ENCODE measurements at places on chromosomes 7 and 10.

- DNase-seq: no peak
These were observed 5.7 kb downstream of the LDB3 start for GRCh38 chr10:86673827-86674581.

DNA sequence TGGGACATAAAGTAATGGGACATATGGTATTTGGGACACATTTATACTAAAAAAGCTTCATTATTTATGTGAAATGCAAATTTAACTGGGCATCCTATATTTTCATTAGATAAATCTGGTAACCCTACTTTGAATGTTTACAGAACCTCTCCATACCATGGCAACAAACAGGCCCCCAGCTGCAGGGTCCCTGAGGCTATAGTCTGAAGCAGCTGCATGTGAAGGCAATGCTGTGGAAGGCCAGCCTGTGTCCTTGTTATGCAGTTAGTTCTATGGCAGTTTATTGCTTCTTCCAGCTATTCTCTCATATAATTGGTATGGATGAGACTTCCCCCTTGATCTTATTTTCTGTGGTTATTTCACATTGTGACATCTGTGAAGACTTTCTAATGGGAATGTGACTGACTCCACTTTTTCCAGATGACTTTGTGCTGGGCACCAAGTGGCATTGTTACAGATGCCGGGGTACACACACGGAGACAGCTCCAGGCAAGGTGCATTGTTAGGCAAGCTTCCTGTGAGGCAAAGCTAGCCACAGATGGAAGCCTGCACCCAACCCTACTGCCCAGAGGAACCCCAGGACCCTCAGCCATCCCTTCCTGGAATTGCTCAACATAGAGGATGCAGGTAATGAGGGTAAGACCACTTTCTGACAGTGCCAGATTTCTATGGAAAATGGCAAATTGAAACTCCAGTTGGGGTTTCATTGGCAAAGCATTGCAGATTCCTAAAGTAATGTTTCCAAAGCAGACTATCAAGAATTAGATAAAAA lies 49.5 kb upstream of the ADAM12 start:
- no peak for DNase-seq

- DNase-seq: no peak
These were observed 7.7 kb upstream of the GBX1 start for GRCh38 chr7:151175047-151175792.

DNA sequence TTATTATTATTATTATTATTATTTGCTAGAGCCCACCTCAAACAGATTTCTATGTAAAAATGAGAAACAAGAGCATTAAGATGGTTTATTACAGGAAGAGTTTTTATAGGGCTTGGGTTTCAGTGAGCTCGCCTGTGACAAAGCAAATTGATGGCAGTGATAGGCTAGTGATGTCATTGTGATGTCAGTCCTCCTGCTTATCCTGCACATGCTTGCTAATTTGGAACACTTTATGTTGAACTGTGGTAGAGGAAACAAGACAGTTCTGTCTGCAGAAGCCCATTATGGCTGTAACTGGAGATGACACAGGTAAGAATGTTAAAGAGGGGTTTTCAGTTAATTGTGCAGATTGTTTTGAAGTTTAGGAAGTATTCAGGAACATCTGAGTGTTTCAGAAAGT lies 68.3 kb downstream of the CREM start:
- peak; percentile 76 for DNase-seq

DNA sequence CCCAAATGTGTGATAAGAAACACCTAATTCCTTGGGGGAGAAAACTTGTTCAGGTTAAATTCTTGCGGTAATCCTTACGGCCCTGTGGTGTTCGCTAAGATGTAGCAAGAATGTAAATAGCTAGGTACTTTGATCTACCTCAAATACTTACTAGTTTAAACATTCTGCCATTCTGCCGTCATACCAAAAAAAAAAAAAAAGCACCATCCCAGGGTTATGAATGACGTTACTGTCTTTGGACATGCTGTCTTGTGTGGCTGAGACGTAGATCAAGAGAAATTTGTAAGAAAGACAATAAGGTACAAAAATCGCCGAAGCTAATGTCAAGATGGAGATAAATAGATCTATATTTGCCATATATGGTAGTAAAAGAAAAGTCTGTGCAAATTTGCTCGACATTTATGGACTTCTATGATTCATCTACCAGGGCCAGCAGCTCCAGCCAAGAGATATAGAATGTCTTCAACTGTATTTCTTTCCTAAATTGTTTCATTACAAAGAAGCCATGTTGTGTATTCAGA lies 195.6 kb downstream of the CUX1 start:
- DNase-seq: no peak

DNA sequence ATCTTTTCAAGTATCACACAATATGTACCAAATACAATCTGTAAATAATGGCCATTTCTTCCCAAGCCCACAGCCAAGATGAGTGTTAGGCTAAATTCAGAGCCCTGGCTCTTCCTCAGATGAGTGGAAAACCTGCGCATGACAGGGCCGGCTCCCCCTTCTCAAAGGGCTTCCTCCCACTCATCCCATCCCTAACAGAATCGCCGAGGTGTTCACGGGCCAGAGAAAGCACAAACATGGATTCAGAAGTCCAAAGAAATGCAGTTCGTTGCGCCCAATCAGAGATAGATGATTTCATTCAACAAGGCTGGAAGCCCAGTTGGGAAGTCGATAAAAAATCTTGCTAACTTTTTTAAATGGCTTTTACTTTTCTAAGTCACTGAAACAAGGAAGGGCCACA lies 121.8 kb downstream of the UBE2H start:
- no peak for DNase-seq

DNA sequence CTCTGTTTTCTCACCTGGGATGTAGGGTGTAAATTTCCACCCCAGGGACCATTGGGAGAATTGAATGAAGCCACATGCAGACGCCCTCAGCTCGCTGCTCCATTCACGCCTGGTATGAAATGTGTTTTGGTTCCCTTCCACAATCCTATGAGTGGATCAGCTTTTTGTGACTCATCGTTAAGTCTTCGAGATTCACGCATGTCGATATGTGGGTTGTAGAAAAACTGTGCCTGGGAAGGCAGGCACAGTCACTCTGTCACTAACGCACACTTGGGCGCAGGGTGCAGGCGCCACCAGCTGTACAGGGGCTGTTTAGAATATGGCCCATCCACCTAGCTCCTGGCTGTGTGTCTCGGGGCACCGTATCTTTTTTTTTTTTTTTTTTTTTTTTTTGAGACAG lies 64.2 kb upstream of the SH2B2 start:
- DNase-seq: no peak

DNA sequence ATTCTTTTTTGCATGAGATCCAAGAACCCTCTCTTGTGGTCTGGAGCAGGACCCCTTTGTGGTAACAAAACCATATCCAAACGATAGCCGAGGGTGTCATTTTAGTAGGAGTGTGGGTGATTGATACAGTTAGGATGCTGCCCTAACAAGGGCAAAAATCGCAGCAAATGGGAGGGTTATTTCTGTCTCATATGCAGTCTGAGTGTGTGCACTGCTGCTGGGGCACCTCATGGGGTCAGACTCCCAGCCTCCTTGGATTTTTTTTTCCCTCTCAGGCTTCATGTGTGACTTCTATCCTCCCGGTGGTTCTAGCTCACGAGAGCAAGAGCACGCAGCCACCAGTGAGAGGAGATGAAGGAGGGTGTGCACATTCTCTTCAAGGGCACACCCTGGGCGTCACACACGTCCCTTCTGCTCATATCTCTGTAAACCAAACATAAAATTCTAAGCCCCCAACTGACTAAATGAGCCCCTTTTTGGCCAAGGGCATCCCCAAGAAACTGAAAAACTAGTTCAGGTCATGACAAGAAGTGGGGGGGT lies 28.6 kb upstream of the IL15RA start:
- no peak for DNase-seq

DNA sequence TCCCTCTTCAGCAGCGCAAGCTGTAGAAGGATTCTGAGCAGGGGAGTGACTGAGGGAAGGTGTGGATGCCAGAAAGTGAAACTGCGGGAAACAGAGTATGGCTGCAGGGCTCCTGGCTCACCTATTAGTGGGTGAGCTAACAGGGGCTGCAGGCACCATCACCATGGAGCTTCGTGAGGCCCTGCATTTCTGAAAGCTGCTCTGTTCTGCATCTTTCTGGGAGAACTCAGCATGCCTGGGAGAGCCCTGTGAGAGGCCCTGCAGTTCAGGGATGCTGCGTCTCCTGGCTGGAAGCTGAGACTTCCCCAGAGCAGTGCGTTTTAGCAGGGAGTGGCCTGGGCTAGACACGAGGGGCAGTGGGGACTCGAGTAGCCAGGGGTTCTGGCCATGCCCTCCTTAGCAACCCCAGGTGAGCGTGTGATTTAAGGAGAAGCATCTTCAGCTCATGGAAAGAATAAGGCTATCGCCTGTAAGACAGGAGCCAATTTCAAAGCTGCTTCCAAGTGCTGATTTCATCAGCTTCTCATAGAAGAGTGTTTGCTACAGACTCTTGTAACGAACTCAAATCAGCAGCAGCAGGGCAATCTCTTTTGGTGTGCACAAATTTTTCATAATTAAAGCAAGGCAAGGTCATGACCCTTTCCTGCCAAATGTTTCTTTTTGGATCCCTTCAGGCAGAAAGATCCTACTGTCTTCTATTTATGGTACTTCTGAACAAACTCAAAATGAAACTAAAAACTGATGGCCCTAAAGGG lies 293.6 kb upstream of the ZNF32 start:
- DNase-seq: no peak

DNA sequence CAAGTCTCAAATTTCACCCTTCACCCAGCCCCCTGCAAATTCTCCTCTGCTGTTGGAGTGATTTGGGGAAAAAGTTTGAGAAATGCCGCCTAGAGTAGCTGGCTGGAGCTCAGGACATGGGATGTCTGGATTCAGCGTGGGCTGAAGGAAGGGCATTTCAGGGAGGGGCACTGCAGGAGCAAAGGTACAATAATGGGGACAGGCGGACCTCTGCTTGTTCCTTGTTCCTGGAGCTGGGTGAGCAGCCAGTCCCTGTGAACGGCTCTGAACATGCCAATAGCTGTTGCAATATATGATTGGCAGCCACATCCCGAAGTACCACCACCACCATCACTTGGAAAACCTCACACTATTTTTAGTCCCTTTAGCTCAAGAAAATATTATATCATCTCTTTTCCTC lies 23.4 kb downstream of the ADRA2A start:
- DNase-seq: no peak

DNA sequence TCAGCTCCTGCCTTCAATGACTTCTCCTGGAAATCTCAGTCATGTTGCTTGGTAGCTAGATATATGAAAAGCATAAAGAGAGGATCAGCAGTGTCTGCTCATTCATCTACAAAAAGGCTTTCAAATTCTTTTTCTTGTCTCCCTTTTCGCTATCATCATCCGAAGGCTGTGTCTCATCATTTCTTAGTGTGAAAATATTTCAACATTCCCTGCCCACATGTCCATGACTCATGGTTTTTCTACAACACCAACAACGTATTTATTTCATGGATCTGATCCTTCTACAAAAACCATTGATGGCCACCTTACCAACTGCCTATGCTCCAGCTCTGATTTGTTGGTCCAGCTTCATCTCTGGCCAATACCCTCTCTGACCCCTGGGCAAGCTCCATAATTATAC lies 472.5 kb upstream of the GHITM start:
- DNase-seq: no peak

GRCh38 chr10:44706745-44707144 lies 204.4 kb upstream of the TMEM72 start:
- no peak for DNase-seq

- no peak for DNase-seq
These were observed 23.2 kb upstream of the LAMB1 start for GRCh38 chr7:108026116-108026515.

DNA sequence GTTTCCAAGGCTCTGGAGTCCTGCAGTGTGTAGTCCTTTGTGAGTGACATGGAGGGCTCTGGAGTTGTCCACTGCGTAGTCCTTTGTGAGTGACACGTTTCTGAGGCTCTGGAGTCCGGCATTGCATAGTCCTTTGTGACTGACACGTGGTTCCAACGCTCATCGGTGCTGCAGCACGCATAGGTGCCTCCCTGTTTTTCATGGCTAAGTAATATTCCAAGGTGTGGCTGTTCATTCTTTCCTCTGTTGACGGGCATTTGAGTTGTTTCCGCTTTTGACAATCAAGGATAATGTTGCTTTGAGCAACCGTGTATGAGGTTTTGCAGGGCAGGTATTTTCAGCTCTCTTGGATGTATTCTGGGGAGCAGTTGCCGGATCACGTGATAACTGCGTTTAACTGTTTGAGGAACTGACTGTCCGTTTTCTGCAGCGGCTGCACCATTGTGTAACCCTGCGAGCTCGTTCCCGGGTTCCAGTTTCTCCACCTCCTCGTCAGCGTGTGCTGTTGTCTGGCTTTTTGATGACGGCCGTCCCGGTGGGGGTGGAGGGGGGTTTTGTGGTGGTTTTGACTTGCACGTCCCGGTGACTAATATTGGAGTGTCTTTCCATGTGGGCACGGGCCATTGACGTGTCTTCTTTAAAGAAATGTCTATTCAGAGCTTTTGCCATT lies 21.1 kb downstream of the FAM20C start:
- DNase-seq: no peak

DNA sequence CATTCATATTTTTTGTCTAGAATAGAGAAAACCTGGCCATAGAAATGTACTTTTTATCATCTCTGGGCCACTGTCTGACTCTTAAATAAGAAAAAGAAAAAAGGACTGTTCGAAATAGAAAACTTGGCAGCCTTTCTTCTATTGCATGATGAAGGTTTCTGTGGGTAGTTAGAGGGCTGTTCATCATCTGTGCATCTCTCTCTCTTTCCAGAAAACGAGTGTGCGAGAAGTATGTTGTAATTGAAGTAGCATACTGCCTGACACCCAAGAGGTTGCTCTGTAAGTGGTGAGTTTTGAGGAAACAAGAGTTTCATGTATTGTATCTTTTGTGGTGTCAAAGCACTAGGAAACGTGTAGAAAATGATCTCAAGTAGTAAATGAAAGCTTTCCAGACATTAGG lies 343.2 kb upstream of the TMEM229A start:
- no peak for DNase-seq

DNA sequence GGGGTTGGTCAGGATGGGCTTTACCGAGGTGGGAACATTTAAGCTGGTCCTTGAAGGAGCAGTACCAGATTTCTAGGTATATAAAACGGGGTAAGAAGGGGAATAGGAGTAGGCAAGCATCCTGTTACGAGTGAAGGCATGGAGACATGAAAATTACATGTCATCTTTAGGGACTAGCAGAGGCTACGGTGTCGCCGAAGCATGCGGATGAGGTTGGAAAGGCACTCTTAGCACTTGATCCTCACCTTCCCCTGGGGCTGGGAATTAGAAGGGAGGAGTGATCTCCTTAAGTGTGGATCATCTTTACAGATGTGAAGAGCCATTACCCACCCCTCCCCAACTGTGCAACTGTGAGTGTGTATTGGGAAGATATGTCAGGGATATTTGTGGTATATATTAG lies 13.8 kb upstream of the ZRANB1 start:
- no peak for DNase-seq

GRCh38 chr10:110200503-110200902 lies 6.9 kb upstream of the MXI1 start:
- DNase-seq: no peak

GRCh38 chr10:80046629-80047441 lies 31.6 kb upstream of the TMEM254 start:
- peak; percentile 36 for DNase-seq

DNA sequence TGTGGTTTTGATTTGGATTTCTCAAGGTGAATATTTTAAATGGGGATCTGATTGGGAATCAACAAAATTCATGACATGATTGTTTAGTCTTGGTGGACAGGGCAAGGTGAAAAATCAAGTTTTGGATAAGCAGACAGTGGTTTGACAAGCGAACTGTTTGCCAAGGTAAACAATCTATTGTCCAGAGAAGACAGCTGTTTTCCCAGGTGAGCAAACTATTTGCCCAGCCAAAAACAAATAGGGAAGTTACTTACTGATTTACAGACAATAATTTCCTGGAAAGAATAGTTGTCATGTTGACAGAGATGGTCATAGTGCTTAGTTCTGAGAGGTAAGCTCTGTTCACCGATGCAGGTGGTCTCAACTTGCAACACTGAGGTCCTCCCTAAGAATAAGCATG lies 94.0 kb upstream of the STEAP1B start:
- DNase-seq: no peak
